Dermis microvascular lymphatic vessel endothelial cell (primary cell): ENCODE measurements at places on chromosomes 5 and 9.

DNA sequence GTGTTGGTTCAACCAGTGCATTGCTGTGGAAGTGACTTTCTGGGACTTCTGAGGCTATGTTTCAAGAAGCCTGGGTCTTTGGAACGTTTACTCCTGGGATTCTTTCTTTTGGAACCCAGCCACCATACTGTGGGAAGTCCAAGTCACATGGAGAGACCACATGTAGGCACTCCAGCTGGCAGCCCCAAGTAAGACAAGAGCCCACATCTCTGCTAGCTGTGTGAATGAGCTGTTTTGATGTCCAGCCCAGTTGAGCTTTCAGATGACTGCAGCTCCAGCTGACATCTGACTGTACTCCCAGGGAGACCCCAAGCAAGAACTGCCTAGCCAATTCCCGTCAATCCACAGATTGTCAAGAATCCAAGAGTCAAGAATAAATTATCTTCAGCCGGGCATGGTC is 60.1 kb upstream of the SPATA31D4 start:
- DNase-seq, result no peak

DNA sequence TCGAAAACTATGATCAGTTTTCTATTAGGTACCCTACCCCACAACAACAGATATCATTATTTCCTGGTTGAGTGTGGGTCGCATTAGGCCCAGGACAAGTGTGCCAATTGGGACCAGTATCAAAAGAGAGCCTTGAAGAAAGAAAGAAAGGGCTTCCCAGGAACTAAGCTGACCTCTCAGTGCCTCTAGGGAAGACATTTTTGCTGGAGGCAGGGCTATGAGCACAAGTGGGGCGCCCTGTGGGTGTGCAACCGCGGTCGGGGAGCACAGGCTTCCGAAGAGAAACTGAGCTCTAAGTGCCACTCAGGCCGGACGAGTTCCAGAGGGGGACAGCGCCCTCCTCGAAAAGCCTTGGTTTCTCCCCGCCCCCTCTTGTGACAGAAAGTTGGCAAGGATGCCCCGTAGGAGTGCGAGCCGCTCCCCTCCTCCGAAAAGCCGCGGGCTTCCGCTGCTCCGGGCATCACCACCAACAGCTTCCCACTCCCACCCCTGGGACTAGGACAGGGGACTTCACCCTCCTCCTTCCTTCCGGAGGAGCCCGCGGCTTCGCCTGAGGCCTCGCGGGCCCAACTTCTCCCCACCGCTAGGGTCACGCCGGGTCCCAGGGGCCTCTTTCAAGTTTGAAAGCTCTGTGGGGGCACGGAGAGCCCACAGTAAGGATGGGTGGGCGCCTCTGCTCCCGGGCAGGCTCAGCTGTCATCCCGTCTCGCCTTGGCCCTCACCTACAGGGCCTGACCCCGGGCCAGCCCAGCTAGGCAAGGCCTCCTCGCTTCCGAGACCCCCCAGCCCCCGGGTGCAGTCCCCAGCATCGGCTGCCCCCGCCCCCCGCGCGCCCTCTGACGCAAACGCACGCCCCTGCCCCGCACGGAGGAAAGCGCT is 2.0 kb downstream of the NR2F1-AS1 start:
- no peak for DNase-seq

GRCh38 chr5:142922223-142922952 is 152.2 kb downstream of the ARHGAP26 start:
- peak; percentile 81 for DNase-seq

- DNase-seq, result no peak
Measured at GRCh38 chr9:36051317-36051716, 14.6 kb downstream of the RECK start.

GRCh38 chr9:134717924-134718645 is 76.5 kb downstream of the COL5A1 start:
- DNase-seq, result no peak

GRCh38 chr5:32074401-32074800 is 99.7 kb downstream of the GOLPH3 start:
- no peak for DNase-seq

- no peak for DNase-seq
Measured at GRCh38 chr5:176846335-176847140, 36.2 kb downstream of the UNC5A start.

- peak; percentile 56 for DNase-seq
Measured at GRCh38 chr9:105881654-105882349, 187.5 kb downstream of the TMEM38B start.

GRCh38 chr5:44365345-44365744 is 23.9 kb downstream of the FGF10 start:
- DNase-seq, result no peak

DNA sequence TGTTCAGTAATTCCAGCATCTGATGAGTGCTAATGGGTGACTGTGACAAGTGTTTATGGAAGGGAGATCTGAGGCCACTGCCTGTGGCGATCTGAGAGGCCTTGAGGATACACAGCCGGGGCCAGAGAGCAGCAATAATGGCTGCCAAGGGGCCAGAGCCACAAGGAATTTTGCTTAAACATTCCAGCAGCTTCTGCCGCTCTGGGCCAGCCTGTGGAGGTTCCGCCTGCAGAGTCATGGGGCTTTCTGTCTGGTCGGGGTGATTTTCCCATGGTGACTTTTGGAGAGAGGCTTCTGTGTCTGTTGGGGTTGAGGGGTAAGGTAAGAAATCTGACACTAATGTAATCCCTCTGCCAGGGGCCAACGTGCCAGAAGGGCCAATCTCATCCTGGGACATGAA is 353.5 kb downstream of the ADAMTS6 start:
- no peak for DNase-seq

DNA sequence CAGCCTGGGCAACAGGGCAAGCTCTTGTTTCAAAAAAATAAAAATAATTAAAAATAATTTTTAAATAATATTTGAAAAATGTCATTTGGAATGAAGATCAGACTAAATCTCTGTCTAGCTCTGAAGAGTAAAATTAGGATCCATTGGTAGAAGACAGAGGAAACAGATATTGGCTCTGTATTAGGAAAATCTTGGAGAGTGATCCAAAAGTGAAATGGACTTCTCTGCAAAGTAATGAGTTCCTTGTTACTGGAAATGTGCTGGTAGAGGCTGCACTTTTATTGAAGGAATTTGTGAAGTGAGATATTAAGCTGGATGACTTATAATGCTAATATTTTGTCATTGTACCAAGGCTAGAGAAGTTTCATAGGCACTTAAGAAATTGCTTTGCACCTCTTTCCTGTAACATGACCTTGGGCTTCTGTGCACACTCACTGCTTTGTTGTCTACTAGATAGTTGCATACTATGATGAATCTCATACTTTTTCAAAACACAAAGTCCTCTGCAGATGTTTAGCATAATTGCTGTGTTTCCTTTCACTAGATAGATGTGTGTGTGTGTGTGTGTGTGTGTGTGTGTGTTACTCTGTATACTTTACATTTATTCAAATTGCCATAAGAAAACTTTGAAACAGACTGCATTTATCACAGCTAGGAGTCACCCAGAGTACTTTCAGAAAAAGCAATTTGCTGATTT is 13.1 kb downstream of the THBS4 start:
- no peak for DNase-seq

GRCh38 chr5:158140120-158140731 is 281.3 kb upstream of the CLINT1 start:
- DNase-seq, result no peak

DNA sequence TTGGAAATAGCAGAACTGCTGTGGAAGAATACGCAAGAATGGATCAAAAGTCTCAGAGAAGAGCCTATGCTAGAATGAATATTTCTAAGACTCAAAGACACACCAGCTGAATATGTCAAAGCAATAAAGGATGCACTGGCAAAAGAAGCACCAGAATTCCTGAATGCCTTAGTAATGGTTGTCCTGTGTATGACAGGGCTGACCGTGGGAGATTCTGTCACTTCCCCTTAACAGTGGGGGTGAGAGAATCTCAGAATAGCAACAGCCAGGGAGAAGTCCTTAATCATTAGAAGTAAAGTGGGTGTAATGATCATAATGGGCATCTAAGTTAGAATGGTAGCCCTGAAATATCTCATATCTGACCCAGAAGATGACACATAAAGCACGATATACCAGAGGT is 14.6 kb upstream of the PRR16 start:
- DNase-seq, result no peak

GRCh38 chr9:13596383-13596970 is 317.0 kb upstream of the MPDZ start:
- no peak for DNase-seq

DNA sequence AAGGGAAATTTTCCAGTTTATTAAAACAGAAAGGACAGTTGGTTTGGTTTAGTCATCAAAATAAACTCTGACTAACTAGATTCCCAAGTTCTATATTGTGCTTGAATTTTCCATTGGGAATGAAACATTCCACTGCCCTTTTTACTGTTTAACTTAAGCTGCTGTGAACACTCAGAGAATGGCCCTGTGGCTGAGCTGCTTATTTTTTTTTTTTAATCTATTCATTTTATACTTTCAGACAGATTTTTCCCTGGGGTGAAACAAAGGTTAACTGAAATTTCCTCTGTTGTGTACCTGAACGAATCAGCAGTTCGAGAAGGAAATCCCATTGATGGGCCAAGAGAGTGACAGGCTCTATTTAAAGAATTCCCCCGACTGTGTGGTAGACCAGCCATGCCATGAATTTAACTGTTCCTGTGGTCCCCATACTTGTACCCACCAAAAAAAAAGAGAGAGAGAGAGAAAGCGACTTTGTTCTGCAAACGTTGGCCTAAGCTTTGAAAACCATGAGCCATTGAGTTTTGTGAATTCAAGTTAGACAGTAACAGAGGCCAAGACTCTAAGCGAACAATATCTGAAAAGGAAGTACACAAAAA is 138.7 kb upstream of the GRHPR start:
- DNase-seq, result peak; percentile 71

DNA sequence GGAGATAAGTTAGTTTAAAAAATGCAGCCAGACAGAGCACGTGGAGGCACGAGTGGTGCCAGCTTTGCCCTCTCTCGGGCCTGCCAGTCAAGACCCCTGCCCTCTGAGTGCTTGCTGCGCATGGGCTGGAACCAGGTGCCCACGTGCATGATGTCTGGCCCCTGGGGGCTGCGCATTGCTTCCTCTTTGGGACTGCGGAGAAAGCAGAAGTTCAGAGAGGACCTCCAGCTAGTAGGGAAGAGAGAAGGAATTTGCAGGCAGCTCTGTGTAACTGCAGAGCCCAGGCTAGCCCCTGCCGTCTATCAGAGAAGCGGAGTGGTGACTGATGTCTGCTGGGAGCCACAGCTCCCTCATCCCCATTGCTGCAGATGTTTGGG is 9.7 kb upstream of the RNU6ATAC start:
- DNase-seq, result no peak

GRCh38 chr5:177378884-177379883 is 5.0 kb upstream of the SLC34A1 start:
- peak; percentile 32 for DNase-seq

DNA sequence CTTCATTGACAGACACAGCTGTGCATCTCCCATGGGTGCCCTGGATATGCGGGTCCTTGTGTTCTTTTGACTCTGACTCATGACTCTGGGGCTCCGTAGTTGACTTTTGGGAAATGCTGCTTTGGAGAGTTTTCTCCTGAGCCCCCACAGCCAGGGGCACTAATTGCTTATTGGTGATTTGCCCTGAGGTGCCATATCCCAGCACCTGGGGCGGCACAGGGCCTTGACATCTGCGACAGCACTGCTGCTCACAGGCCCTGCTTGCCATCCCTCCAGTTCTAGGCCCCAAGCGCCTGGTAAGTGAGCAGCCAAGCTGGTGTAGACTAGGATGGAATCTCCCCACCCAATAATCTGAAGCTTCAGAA is 75.1 kb downstream of the AMBP start:
- no peak for DNase-seq

DNA sequence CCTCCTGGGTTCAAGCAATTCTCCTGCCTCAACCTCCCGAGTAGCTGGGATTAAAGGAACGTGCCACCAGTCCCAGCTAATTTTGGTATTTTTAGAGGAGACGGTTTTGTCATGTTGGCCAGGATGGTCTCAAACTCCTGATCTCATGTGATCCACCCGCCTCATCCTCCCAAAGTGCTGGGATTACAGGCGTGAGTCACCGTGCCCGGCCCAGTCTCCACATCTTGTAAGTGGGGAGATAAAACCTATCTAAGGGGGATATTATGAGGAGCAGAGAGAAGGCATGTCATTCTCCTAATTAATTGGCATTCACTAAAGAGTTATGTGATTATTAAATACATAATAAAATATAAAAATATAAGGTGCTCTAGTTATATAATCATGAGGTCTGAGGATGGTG is 94.1 kb upstream of the BOD1 start:
- DNase-seq, result no peak

DNA sequence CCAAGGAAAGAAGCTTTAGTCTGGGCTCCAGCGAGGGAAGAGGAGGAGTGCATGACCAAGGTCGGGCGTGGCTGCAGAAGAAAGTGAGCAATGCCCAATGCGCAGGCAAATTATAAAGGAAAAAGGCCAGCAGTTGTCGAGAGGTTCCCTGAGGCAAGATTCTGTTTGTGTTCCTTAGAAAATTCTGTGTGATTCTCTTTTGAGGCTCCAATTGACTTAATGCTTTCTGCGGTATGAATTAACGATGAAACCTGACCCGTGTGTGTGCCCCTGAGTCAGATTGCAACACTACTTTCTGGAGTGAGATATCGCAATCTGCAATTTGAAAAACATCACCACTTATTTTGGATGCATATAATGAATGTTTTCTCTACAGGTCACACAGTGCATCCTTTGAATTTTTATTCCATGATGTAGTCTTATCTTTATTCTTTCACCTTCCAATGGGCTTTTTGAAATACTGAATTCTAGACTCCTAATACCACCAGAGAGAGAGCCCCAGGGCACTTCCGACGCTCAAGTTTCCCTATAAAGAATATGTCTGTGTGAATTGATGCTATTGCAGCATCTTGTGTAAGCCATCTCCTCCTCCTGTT is 117.9 kb upstream of the IL6ST start:
- DNase-seq, result no peak

DNA sequence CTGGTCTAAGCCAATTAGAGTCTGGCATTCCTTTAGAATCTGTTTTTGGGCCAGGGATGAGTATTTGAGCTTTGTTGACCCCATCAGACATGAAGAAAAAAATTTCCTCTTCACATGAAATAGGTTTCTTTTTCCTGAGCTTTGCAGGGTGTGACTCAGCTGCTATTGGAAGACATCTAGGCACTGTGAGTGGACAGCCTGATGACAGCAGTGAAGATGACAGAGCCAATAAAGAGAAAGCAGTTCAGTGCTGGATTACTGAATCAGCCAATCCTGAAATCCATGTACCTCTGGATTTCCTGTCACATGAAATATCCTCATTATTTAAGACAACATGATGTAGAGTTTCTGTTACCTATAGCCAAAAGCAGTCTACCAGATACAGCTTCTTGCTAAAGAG is 51.3 kb upstream of the GRIA1 start:
- DNase-seq, result no peak

- DNase-seq, result no peak
Measured at GRCh38 chr5:135654761-135655467, 76.1 kb upstream of the CXCL14 start.

- DNase-seq, result no peak
Measured at GRCh38 chr5:101424530-101425175, 521.6 kb upstream of the ST8SIA4 start.

DNA sequence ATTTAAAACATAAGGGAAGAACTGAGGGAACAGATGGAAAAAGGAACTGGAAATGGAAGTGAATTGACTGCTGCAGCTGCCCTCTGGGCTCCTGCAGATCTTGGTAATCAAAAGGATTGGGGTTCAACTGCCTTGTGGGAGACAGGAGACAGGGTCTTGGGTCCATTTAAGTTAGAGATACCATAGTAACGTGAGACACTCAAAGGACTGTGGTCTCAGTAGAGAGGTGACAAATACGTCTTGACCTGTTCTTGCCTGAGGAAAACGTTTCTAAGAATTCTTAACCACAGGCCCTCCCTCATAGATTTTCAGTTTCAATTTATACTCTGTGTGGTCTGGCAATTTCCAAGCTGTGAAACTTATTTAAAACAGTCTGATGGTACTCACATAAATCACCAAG is 100.8 kb upstream of the DHFR start:
- DNase-seq, result no peak
